NAMALWA (cell line): ENCODE measurements at places on chromosomes 5 and 9.

DNA sequence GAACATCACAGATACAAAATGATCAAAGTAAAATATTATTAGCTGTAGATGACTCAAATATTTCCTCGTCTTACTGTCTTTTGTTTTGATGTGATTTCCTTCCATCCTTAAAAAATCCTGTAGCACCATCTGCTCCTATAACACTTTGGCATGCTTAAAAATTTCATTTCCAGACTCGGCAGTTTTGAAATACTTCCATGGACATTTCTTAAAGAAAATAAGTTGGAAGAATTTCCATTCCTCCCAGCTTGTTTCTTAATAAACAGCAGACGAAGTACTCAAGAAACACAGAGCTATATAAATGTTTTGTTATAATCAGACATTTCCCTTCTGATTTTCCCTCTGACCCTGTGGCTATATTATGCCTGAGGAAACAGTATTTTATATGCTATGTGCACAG is 41.2 kb upstream of the SVEP1 start:
- no peak for DNase-seq

GRCh38 chr5:154477382-154478223 is 424 bp downstream of the HAND1 start:
- DNase-seq, result no peak

DNA sequence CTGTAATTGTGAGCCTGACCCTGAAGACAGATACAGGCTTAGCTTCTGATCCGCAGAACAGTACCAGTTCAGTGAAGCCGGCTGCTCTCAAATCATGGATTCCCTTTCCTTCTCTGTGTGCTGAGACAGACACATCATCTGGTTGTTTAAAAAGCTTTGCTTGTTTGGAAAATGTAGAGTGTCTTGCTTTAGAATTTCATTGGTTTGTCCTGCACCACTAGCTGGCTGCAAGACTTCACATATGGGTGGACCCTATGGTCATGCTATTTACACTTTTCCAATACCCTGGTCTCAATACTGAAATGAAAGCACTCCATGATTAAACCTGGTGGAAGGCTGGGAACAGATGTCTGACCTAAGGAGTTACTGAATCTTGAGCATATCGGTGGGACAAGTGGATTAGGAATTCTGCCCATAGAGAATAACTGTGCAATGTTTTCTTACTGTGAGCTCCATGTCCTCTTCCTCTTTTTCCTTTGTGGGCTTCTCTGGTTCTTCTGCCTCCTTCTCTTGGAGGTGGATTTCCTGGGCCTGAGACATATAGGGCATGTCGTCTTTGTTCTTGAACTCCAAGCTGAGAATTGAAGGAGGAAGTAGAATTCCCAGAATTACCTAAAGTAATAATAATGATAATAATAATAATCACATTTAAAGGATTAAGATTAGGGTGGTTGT is 201.1 kb upstream of the KLF9 start:
- no peak for DNase-seq

DNA sequence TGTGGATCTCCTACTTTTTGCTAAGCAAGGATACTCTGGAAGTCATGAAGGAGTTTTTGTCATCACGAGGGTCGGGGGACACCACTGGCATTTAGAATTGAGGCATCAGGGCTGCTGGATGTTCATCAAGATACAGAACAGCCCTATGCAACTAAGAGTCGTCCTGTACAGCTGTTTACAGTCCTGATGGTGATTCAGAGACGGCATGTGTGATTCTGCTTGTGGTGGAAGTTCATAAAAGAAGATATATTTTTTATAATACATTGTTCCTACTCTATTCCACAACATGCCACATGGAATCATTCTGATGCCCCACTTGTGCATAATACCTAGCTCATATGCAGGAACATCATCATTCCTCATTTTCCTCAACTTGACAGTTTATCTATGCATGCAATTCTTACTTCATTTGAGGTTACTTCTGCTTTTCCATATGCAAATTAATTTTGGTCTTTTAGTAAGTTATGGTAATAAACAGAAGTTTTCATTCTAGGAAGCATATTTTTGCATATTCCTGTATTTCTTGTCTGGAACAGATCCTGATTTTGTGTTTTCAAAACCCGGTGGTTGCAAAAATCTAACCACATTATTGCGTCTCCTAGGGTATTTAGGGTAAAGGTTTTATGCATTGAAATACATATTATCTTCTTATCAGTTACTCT is 155.2 kb downstream of the ARHGEF28 start:
- DNase-seq, result no peak

- DNase-seq, result no peak
These were observed 30.6 kb upstream of the UBAC1 start for GRCh38 chr9:135991771-135992170.

DNA sequence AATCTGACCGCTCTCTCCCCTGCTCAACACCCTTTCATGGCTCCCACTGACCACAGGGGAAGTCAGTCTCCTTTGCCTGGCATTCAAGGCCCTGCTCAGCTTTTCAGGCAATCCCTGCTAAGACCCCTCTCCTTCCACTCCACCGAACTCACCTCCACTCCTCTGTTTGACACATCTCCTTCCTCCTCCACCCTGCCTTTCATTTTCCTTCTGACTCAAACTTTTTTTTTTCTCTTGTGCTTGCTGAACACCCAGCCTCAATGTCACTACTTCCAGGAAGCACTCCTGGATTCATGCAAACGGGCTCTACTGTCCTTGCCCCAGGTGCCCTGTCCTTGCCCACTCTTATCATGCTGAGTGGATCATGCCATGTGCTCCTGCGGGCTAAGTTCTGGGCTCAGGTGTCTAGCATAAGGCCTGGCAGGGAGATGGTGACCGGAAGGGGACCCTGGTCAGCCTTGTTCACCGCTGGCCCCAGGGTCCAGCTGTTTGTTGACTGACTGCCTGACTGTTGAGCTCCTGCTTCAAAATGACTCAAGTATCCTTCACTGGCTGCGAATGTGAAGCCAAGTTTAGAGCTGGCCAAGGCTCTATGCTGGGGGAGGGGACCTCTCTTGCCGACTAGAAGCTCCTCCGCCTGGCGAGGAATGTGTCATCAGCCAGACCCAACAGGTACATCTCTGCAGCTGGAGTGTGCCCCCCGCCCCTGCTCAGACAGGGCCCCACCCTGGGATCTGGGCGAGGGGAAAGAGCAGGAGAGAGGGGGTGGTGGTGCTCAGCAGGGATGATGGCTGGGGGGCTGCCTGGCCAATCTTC is 6.2 kb downstream of the NR5A1 start:
- DNase-seq, result no peak

GRCh38 chr5:103178167-103178566 is 58.1 kb downstream of the PPIP5K2 start:
- DNase-seq, result peak; percentile 7

DNA sequence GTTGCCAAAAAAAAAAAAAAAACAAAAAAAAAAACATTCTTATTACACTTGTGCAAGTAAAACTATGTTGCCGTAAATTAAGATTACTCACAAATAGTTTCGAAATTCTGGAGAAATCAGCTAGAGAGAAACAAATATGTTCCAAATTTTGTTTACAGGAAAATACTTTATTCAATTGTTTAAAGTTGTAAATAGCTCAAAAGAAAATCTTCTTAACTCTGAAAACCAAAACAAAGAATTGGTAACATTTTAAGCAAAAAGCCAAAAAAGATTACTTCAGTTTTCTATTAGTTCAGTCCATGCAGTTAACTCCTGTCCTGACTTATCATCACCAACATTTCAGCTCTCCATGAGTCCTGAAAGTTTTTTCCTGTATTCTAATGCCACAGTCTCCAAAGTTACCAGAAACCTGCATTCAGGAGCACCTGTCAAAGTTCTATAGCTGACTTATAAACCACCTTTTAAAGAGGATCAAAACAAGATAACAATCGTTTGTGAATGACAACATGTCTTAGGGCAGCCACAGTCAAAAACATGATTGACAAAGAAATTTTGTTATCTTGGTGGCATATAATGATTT is 194.1 kb downstream of the RANBP17 start:
- peak; percentile 17 for DNase-seq
